ENCODE measurements at places on chromosomes 6 and 20. TPM values are rescaled to one million over a fixed set of nuclear protein-coding genes. Genes with fewer than 3 reads are reported as not detected.

The FOXA2 gene
- polyA plus RNA-seq = not detected

DNA sequence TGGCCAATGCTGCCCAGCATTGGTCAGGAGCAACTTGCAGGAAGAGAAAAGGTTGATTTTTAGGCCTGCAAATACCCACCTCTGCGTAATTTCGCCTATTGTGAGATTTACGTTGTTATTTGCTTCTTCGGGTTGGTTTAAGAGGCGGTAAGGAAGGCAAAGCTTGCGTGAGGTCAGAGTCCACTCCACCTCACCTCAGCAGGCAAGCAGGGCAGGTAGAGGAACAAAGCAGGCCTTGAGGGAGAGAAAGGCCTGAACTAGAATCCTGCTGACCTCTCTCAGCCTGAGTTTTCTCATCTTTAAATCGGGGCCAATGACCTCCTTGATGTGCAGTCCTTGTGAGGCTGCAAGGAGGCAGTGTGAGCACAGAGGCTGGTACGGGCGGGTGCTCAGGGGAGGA, 239.1 kb downstream of the CDC5L start:
- H3K27me3 ChIP-seq = no peaks in the 10 kb centered on the region
- no peaks in the 10 kb centered on the region for H3K4me1 ChIP-seq
- no peaks in the 10 kb centered on the region for H3K36me3 ChIP-seq
- no peak for DNase-seq
- H3K27ac ChIP-seq = no peak overlapping the region

- DNase-seq = no peak
- no peaks in the 10 kb centered on the region for H3K4me1 ChIP-seq
- no peak overlapping the region for H3K27ac ChIP-seq
- H3K4me3 ChIP-seq = no peak overlapping the region
- H3K27me3 ChIP-seq = no peaks in the 10 kb centered on the region
- no peaks in the 10 kb centered on the region for H3K36me3 ChIP-seq
Observed at GRCh38 chr20:58608096-58608840, 42.8 kb upstream of the STX16 start.

The OR2J3 gene
- not detected for polyA plus RNA-seq

DNA sequence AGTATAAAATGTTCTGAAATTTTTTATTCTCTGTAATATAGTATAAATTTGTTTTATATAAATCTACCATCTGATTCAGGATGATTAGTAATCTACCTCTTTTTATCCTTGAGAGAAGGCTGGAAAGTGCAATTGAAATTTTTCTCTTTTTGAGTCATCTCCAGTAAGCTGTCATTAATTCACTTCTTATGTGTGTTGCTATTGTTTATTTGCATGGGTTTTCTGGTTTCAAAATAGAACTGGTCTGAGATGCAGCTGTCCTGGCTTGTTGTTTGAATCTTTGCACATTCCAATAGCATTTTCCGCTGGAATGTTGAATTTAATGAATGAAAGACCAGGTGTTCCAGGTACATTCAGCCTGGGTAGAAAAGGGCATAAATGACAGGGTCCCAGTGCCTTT, 24.3 kb upstream of the TAB2 start:
- H3K27ac ChIP-seq = no peak overlapping the region
- H3K36me3 ChIP-seq = no peaks in the 10 kb centered on the region
- no peaks in the 10 kb centered on the region for H3K4me1 ChIP-seq
- DNase-seq = no peak

DNA sequence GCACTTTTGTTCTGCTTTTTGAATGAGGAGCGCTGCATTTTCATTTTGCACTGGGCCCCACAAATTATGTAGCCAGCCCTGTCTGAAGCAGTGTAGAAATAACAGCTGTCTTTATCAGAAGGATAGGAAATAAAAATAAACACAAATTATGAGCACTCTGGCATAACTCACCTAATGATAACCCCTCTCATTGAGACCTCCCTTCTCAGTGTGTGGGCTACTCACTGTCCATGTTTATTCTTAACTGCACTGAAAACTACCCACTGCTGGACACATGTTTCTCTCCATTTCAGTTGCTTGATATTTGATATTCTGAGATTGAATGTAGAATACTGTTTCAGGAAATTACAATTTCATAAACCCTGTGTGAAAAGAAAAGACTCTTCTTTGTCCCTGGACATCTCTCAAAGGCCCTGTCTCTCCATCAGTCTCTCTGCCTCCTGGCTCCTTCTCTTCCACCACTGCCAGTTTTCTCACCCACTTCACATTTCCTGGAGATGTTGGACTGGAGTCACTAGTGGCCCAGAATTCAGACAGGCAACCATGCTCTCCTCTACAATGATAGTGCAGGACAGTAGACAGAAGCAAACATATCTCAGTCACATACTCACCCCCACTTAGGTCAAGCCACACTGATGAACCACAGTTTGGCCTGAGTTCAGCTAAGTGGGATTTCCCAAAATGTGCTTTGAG, 29.6 kb upstream of the SAYSD1 start:
- no peak overlapping the region for H3K4me3 ChIP-seq
- no peaks in the 10 kb centered on the region for H3K4me1 ChIP-seq
- DNase-seq = no peak

- H3K27ac ChIP-seq = no peak overlapping the region
- H3K27me3 ChIP-seq = no peaks in the 10 kb centered on the region
- no peak for DNase-seq
Observed at GRCh38 chr6:158287047-158287446, 25.2 kb upstream of the TULP4 start.

The ANKEF1 gene
- polyA plus RNA-seq = 5.2 TPM

DNA sequence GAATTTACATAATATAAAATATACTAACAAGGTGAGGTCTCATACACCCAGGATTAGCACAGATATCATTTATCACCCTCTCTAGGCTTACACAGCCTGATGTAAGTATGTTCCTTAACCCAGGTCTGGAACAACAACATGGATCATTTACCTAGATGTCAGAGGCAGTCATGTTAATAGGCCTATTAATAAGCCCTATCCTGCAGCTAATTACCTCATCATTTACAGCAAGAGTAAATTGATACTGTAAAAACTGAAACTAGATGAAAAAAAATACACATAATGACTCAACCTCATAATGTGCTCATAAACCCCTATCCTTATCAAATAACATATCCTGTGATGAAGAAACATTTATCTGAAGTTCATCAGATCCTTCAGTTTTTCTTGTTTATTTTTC, 334.3 kb upstream of the MANEA start:
- no peak overlapping the region for H3K4me3 ChIP-seq
- H3K4me1 ChIP-seq = no peaks in the 10 kb centered on the region
- H3K27ac ChIP-seq = no peak overlapping the region
- DNase-seq = no peak
- H3K36me3 ChIP-seq = no peaks in the 10 kb centered on the region

The RIMS1 gene
- polyA plus RNA-seq = not detected

- H3K4me1 ChIP-seq = peaks cover 5% of the 10 kb centered on the region
- no peak overlapping the region for H3K4me3 ChIP-seq
- no peak for DNase-seq
- H3K27me3 ChIP-seq = no peaks in the 10 kb centered on the region
- no peaks in the 10 kb centered on the region for H3K36me3 ChIP-seq
Observed at GRCh38 chr6:161067749-161068148, 76.2 kb downstream of the MAP3K4 start.

DNA sequence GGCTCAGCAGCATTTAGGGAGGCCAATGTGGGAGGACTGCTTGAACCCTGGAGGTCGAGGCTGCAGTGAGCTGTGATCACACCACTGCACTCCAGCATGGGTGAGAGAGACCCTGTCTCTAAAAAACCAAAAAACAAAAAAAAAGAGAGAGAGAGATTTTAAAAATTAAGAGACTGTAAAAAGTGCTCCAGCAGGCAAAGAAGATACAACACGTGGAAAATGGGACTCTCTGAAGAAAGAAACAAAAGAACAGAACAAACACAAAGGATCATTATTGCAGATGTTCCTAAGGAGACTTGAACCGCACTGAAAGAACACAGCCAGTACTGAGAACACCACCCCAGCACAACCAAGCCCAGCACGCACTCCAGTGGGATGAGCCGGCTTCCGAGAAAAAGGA, 74.2 kb downstream of the TAF4 start:
- H3K36me3 ChIP-seq = peaks cover 34% of the 10 kb centered on the region
- H3K27ac ChIP-seq = no peak overlapping the region
- DNase-seq = no peak
- no peak overlapping the region for H3K4me3 ChIP-seq
- H3K4me1 ChIP-seq = peaks cover 6% of the 10 kb centered on the region

GRCh38 chr6:21873562-21873961, 280.0 kb downstream of the SOX4 start:
- H3K27me3 ChIP-seq = no peaks in the 10 kb centered on the region
- no peak for DNase-seq
- no peak overlapping the region for H3K4me3 ChIP-seq
- H3K27ac ChIP-seq = no peak overlapping the region

DNA sequence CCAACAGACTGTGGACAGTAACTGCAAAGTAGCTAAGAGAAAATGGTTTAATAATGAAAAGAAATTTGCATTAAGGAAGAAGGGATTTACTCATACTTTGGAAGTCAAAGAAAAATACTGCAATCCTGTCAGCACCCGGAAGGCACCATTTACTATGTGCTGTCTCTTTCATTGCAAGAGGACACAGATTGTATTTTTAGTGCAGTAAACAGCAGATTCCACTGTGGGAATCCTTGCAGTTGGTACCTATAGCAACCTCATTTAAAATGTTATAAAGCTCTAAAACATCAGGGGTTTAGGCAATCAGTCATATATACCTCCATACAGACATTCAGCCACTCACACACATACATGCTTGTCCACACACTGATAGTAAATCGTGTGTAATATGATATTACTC, 346.8 kb downstream of the PKHD1 start:
- DNase-seq = no peak
- no peaks in the 10 kb centered on the region for H3K4me1 ChIP-seq

The FBXO9 gene
- polyA plus RNA-seq = 56.2 TPM

GRCh38 chr6:139135578-139136545, 982 bp downstream of the HECA start:
- peak overlapping the region; percentile 97 for H3K27ac ChIP-seq
- DNase-seq = peak; percentile 74
- peaks cover 4% of the 10 kb centered on the region for H3K36me3 ChIP-seq
- H3K27me3 ChIP-seq = no peaks in the 10 kb centered on the region
- peak overlapping the region; percentile 75 for H3K4me3 ChIP-seq
- H3K4me1 ChIP-seq = peaks cover 67% of the 10 kb centered on the region

DNA sequence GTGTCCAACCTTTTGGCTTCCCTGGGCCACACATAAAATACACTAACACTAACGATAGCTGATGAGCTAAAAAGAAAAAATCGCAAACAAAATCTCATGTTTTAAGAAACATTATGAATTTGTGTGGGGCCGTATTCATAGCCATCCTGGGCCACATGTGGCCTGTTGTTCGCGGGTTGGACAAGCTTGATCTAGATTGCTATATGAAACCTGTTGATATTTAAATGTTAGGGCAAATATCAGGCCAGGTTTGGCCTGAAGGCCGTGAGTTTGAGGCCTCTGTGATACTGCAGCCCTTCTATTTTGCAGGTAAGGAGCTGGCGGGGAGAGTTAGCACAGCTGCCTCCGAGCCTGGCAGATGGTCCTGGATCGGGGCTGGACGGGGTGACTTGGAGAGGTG, 99.0 kb downstream of the CEBPB start:
- H3K27ac ChIP-seq = no peak overlapping the region
- no peaks in the 10 kb centered on the region for H3K36me3 ChIP-seq
- H3K4me1 ChIP-seq = peaks cover 6% of the 10 kb centered on the region
- H3K27me3 ChIP-seq = no peaks in the 10 kb centered on the region
- no peak for DNase-seq

DNA sequence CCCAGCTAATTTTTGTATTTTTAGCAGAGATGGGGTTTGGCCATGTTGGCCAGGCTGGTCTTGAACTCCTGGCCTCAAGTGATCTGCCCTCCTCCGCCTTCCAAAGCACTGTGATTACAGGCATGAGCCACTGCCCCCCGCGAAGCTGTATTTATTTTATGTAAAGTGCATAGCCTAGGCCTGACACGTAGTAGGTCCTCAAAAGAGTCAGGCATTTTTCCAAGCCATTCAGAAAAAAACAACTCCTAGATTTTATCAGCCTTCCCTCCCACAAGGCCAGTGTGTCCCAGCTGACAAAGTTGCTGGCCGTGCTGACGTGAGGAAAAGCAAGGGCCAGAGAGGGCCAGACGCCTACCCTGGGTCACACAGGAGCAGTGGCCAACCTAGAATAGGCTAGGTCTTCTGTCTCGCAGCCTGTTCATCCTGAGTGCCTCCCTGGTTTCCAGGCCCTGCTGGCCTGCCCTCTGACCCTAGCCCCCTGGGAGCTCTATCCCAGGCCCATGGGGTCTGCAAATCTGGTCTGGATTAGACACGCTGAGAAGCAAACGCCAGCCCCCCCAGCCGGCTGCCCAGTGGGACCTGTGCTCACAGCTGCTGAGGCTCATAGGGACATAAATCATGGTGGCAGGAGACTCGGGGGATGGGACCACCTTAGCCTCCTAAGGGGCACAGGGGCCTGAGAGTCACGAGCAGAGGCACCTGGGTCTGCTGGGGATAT, 11.8 kb downstream of the TCF15 start:
- H3K36me3 ChIP-seq = no peaks in the 10 kb centered on the region
- H3K27ac ChIP-seq = no peak overlapping the region
- no peak for DNase-seq

- DNase-seq = no peak
- H3K27ac ChIP-seq = no peak overlapping the region
- H3K36me3 ChIP-seq = no peaks in the 10 kb centered on the region
- no peaks in the 10 kb centered on the region for H3K27me3 ChIP-seq
Observed at GRCh38 chr6:23510778-23511510, 615.1 kb upstream of the NRSN1 start.

The TUBB1 gene
- polyA plus RNA-seq = not detected

DNA sequence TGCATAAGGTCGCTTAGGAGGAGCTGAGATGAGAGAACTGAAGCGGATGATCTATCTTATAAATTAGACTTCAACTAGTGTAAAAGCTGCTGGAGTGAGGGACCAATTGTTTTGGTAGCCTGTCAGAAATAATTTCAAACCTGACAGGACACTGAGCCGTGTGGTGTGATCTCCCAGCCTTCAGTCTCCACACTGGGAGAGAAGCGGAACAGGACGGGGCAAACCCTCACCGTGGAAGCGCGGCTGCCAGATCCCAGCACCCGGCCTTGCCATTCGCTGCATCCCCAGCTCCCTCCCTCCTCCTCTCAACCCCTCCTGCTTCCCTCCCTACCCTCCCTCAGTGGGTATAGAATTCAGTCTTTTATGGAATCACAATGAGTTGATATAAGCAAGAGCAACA, 900.1 kb upstream of the SLC35B3 start:
- no peak for DNase-seq
- H3K27ac ChIP-seq = no peak overlapping the region
- H3K4me1 ChIP-seq = no peaks in the 10 kb centered on the region

DNA sequence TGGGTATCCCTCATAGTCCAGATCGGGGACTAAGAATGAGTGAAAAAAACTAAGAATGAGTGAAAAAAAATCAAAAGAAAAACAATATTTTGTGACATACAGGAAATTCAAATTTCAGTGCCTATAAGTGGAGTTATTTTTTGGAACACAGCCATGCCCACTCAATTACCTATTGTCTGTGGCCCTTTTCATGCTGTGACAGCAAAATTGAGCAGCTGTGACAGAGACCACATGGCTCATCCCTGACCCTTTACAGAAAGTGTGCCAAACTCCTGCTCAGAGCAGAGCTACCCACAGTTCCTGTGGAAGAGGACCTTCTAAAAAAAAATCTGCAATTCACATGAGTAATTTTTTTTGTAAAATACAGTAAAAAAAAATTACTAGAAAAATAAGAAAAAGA, 1.4 kb downstream of the NCR2 start:
- H3K36me3 ChIP-seq = no peaks in the 10 kb centered on the region
- H3K27me3 ChIP-seq = no peaks in the 10 kb centered on the region
- no peak overlapping the region for H3K27ac ChIP-seq

The POLR1H gene
- polyA plus RNA-seq = 109 TPM

Data from CD4-positive, alpha-beta memory T cell (primary cell).